ENCODE measurements at places on chromosomes 11 and 22.

- no peak for DNase-seq
Observed at GRCh38 chr11:72327606-72328005, 83.6 kb upstream of the PHOX2A start.

- no peak for DNase-seq
Observed at GRCh38 chr11:86949995-86950660, 5.1 kb downstream of the FZD4 start.

DNA sequence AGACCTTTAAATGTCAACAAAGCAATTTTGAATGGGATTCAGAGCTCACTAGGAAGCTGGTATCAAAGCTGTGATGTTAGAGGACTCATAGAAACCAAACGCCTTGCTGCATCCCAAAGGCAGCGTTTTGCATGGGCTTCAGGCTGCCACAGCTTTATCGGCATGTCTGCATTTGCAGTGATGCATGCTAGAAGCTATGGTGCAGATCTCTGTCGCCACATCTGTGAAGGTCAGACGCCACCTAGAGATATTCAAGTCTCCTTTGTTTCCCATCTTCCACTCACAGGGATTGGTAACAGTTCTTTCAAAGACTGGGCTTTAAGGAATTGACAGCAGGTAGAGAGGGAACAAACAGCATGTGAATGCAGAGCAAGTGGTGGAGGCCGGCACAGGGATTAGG, 47.8 kb downstream of the NTM start:
- no peak for DNase-seq

DNA sequence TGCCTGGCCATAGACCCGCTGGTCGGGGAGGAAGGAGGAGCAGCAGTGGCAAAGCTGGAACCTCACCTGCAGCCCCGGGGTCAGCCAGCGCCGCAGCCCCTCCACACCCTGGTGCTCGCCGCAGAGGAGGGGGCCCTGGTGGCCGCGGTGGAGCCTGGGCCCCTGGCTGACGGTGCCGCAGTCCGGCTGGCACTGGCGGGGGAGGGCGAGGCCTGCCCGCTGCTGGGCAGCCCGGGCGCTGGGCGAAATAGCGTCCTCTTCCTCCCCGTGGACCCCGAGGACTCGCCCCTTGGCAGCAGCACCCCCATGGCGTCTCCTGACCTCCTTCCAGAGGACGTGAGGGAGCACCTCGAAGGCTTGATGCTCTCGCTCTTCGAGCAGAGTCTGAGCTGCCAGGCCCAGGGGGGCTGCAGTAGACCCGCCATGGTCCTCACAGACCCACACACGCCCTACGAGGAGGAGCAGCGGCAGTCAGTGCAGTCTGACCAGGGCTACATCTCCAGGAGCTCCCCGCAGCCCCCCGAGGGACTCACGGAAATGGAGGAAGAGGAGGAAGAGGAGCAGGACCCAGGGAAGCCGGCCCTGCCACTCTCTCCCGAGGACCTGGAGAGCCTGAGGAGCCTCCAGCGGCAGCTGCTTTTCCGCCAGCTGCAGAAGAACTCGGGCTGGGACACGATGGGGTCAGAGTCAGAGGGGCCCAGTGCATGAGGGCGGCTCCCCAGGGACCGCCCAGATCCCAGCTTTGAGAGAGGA, 11.9 kb downstream of the TMEM121B start:
- DNase-seq, result no peak

- DNase-seq, result no peak
Observed at GRCh38 chr11:64598106-64598796, 7.2 kb downstream of the SLC22A12 start.

- DNase-seq, result no peak
Observed at GRCh38 chr11:29026286-29026685, 918.1 kb downstream of the METTL15 start.

GRCh38 chr22:25014896-25015755, 62.6 kb downstream of the KIAA1671 start:
- DNase-seq, result no peak

- no peak for DNase-seq
Observed at GRCh38 chr11:13334034-13334786, 56.6 kb downstream of the BMAL1 start.

DNA sequence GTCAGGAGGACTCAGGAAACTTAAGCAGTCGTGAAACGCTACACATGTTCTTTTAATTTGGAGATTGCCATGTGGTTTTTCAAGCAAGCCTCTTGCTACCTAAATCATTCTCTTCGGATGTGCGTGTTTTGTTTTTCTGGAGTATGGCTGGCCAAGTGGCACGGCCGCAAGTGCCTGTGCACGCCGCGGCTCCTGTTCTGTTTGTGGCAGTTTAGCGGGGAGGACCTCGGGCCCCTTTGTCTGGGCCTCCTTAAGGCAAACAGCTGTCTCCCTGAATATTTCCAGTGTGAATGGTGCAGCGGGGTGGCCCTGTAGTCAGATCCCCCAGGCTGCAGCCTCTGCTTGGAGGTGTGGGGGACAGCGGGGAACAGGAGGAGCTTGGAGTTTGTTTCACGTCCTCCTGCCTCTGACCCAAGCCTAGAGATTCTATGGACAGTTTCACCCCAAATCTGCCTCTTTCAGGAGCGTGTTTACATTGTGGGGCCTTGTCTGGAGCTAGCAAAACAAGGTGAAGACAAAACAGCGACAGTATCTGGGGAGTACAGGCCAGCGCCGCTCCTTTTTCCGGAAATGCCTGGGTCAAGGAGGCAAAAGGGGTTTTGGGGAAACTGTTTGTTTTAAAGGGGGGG, 1.3 kb downstream of the LRP5 start:
- DNase-seq, result no peak

DNA sequence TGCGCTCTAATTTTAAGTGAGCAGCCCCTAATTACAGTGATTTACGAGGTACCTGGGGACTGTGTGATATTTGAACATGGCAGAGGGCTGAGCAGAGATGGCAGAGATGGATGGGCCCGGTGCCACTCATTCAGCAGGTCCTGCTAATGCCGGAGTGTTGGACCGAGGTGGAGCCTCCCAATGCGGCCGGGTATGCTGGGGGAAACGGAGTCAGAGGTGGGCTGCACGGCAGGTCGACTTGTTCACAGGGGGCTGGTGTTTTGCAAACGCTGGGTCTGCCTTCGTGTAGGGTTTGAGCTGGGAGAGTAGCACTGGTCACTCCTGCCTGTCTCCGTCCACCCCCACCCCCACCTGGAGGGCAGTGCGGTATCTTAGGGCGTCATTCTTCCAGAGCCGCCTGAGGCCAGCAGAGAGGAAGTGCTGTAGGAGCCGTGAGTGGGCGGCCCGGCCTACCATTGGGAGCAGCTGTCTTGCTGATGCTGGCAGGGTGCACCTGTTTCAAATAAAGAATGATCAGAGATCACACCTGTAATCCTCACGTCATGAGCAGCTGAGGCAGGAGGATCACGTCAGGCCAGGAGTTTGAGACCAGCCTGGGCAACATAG, 122.6 kb downstream of the IGLL1 start:
- no peak for DNase-seq

GRCh38 chr22:48449466-48450187, 1378.0 kb downstream of the BRD1 start:
- DNase-seq, result no peak

DNA sequence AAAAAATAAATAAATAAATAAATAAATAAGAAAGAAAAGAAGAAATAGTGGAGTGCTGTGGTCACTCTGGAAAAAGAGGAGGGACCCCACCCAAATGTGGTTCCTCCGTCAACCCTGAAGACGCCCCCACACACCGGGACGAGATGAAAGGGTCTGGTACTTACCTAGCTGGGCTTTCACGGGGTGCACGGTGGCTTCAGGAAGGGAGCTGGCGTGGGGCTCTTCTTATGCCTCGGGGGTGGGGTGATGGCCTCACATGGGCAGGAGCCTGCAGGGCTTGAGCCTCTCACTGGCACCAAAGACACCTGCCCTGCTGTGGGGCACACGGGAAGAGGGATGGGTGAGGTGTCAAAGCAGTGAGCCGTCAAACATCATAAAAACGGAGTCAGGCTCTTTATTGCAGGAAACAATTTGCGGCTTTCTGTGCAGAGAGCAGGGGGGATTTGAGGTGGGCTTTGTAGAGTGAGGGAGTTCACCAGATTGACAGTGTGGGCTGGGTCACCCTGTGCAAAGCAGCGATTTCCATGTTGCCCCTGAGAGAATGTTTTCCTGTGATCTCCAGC, 28.0 kb upstream of the KRTAP5-6 start:
- no peak for DNase-seq

- DNase-seq, result no peak
Observed at GRCh38 chr11:5021996-5022395, 24.3 kb upstream of the OR52J3 start.

DNA sequence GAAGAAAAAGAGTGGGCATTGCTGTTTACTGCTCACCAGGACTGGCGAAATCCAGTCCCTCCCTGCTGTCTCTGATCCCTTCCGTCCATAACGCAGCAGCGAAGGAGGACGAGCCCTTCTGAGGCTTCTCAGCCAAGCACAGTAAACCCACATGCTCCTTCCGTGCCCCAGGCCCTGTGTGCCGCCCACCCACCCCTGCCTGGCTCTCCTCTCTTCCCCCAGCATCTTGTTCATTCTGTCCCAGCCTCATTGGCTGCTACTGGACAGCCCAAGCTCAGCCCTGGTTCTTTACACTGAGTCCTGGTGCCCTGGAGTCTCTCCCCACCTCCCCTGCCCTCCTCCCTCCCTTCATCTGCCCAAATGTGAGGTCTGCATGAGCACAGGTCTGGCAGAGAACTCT, 559.7 kb downstream of the BRD1 start:
- DNase-seq, result no peak

GRCh38 chr22:40300316-40300715, 46.0 kb upstream of the ADSL start:
- no peak for DNase-seq

GRCh38 chr11:73275381-73275750, 3.2 kb downstream of the P2RY6 start:
- DNase-seq, result no peak

GRCh38 chr11:120666121-120666639, 154.6 kb downstream of the GRIK4 start:
- no peak for DNase-seq

DNA sequence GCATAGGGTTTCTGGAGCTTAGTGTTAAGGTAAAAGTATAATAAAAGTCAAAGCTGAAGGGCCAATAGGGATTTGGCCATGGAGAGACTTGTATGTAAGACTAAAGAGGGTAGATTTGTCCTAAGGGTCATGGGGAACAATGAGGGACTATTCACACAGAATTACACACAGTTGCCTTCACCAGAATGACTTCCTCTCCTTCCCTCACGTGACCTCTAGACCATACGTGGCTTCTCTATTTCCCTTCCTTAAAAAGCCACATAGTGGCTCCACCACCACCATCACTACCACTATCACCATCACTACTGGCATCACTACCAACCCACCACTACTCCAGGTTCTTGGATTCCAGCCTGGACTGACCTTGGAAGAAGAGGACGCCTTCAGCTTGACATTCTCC, 2.8 kb downstream of the HPX start:
- DNase-seq, result no peak

DNA sequence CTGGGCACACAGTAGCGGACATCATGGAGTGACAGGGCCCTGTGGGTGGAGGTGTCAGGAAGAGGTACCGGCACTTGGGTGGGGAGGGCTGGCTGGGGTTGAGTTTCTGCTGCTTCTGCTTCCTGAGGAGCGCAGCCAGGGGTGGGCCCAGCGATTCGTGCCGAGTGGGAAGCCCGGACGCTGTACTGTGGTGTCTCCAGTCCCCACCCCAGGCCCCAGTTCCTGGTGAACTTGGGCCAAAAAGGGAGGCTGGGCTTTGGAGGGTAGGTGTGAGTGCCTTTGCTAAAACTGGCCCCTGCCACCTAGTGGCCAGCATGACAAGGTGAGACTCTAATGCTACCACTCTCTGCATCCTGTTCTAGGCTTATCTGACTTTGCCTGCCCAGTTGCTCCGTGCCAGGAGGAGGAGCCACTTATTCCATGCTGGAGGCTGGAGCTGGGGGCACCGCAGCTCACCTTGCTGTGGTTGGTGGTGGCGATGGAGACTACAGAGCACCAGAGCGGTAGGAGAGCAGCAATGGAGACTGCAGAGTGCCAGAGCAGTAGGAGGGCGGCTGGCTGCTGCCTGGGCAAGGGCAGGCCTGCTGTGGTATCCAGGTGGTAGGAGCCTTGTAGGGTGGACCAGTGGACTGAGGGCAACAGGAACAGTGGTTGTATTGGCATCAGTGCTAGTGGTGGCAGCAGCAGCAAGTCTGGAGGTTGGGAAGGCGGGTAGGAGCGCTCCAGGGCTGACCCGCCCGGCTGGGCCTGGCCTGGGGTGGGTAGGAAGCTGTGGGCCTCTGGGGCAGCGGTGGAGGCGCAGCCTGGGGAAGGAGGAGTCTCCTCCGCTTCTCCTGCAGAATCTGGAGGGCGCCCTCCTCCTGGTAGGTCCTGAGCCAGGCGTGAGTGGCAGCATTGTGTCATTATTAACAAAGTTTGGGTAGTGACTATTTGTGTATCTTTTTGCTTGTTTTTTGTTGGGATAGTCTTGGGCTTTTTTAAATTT, 2.2 kb upstream of the RFPL2 start:
- DNase-seq, result no peak

GRCh38 chr11:75597636-75598035, 35.6 kb downstream of the SERPINH1 start:
- no peak for DNase-seq

DNA sequence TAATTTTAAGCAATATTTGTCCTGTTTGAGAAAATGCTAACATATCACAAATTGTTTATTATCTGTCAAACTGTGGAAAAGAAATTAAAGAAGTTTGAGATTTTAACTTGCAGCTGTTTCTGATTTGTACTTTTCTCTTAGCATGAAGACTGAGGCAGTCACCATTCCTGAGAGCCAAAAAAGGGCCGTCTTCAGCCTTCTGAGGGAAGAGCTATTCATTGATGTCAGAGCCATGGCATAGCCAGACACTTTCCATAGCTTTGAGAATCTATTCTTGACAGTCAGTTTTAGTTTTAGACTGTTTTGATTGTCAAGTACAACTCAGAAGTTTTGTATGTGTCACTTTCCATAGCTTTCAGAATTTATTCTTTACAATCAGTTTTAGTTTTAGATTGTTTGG, 32.1 kb downstream of the YAP1 start:
- DNase-seq, result no peak

GRCh38 chr22:35894937-35895708, 133.5 kb downstream of the RBFOX2 start:
- no peak for DNase-seq

- no peak for DNase-seq
Observed at GRCh38 chr11:41895081-41895480, 435.6 kb upstream of the LRRC4C start.

DNA sequence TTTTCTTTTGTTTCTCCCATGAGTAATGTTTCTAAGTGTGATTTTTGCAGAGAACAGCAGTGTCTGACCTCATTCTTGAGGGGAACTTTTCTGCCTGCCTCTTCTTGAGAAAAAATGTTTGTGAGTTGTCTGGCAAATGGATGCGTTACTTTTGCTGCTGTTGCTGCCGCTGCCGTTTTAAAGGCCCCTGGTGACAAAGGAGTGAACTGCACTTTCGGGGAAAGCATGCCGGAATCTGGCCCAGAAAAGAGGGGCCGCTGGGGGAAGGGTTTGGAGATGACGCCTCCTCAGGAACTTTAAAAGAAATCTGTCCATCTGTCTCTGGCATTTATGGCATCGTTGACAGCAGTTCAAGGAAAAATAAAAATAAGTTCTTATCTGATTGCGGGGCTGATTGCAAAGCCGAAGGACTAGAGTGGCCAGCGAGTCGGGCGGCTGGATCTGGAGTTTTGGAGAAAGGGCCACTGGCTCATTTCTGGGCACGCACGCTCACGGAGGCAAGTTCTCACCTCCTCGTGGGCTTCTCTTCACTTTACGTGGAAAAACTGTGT, 16.5 kb downstream of the ZBTB16 start:
- DNase-seq, result no peak

- no peak for DNase-seq
Observed at GRCh38 chr11:106152013-106152412, 74.6 kb downstream of the AASDHPPT start.
